Amniotic epithelial cell (primary cell): ENCODE measurements at places on chromosomes 5 and 9.

DNA sequence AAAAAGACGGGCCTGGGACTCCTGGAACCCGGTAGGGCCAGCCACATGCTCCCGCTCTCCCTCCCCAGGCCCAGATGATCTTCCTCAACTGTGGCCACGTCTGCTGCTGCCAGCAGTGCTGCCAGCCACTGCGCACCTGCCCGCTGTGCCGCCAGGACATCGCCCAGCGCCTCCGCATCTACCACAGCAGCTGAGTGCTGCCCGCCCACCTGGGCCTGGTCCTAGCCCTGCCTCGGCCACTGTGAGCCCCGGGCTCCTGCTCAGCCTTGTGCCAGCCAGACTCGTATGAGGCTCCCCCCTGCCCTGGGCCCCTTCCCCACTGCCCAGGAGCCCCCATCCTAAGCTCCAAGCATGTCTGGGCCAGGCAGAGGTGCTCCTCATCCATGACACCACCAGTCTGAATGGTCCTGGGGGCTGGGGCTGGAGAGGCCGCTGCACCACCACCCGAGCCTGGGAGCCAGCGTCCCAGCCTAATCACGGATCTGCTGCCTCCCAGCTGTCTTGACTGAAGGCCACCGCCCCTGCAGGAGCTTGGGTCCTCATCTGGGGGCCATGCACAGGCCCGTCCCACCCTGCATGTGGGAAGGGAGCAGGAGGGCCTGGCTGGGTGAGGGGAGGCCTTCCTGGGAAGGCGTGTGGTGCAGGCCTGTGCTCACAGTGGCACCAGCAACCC lies 51.5 kb downstream of the LRSAM1 start:
- no peak for DNase-seq

- peak; percentile 73 for DNase-seq
Observed at GRCh38 chr5:78747705-78748359, 99.3 kb upstream of the LHFPL2 start.

GRCh38 chr9:131403493-131403773 lies 9.5 kb downstream of the PRRC2B start:
- DNase-seq: no peak

- no peak for DNase-seq
Observed at GRCh38 chr9:88874391-88874790, 116.9 kb upstream of the S1PR3 start.

DNA sequence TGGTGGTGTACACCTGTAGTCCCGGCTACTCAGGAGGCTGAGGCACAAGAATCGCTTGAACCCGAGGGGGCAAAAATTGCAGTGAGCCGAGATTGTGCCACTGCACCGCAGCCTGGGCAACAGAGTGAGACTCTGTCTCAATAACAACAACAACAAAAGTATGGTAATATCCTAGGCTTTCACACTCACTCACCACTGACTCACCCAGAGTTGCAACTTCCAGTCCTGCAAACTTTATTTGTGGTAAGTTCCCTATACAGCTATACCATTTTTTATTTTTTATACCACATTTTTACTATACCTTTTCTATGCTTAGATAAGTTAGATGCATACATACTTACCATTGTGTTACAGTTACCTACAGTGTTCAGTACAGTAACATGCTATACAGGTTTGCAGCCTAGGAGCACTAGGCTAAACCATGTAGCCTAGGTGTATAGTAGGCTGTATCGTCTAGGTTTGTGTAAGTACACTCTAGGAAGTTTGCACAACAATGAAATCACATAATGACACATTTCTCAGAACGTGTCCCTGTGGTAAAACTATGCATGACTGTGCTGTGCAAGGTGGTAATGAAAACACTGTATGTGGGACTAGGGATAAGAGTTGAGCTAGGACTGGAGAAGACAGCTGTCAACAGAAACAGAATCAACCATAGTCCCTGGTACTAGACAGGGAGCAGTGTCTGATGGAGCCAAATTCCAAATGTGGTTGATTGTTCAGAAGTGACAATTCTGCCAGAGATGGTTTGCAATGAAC lies 109.5 kb upstream of the RAD23B start:
- no peak for DNase-seq

DNA sequence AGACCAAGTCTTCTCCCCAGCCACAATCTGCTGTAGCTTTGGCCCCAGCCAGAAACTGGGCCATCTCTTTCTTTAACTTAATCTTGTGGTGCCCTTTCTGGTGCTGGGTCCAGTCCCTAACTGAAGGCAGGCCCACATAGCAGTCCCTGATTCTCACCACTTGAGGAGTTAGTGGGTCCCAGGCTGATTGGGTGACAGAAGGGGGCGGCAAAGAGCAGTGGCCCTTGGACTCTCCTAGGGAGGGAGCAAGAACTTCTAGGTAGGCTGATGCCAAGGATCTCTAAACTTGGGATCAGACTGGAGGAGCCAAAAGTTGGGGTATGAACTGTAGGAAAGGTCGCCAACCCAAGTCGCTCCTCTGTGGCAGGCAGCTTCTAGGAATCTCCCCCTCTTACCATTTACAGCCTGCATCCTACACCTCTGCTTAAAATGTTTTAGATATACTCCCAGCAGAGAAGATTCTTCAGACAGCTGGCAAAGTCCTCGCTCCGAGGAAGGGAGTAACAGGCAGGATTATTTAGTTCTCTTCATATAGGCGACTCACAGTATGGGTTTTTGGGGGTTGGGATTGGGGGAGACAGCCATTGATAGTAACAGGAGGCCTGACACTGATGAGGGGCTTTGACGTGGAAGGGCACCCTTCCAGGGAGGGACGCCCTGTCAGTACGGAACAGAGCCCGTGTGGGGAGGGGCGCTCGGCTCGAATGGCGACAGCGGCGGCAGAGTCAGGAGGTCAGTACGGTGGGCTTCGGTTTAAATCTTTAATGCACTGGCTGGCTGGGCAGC lies 2.0 kb upstream of the CCL27 start:
- peak; percentile 67 for DNase-seq

DNA sequence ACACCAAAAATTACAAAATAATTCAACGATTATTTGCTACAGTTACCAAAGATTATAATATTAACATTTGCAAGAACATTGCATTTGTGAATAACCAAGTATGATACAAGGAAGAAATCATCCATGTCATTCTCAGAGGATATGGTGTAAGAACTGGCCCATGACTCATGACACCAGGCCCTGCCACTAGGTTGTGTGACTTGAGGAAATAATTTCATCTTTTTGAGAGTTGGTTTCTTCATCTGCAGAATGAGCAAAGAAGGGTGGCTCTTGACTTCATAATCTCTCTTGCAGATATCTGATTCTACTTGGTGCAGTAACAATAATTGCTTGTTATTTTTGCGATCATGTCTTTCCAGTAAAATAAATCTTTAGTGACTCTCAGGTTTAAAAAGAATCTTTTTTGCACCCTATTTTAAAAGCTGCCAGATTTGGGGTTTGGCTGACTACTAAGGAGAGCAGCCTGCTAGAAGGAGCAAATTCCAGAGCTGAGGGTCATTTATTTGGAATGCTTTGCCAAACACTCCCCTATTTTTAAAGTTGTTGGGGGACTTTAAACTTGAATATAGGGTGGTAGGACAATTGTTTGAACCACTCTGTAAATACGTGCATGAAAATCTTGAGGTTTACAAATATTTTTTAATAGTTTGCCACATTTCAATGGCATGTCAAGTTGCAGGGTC lies 23.5 kb downstream of the ITGA1 start:
- peak; percentile 81 for DNase-seq

DNA sequence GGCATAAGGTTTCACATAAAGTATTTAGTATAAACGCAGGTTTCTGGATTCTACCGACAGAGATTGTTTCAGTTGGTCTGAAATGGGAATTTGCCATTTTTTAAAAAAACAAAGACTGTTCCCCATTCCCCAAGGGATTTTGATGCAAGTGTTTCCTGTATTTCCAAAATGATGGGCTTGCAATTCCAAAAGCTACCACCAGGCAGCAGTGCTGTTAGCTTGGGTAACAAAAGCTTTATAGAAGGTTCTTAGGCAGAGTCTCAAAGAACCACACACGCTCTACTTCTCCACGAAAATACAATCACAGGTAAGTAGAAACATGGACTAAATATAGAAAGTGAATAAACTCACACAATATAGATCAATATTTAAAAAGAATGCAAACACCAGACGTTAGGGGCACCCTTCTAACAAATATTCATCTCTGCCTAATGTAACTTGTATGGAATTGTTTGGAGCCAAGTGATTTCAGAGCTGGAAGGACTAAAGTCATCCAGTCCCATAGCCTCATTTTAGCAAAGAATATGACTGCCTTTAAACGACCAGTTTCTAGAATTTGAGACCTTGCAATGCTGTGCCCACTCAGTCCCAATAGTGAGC lies 154.3 kb downstream of the SPOCK1 start:
- DNase-seq: peak; percentile 49

DNA sequence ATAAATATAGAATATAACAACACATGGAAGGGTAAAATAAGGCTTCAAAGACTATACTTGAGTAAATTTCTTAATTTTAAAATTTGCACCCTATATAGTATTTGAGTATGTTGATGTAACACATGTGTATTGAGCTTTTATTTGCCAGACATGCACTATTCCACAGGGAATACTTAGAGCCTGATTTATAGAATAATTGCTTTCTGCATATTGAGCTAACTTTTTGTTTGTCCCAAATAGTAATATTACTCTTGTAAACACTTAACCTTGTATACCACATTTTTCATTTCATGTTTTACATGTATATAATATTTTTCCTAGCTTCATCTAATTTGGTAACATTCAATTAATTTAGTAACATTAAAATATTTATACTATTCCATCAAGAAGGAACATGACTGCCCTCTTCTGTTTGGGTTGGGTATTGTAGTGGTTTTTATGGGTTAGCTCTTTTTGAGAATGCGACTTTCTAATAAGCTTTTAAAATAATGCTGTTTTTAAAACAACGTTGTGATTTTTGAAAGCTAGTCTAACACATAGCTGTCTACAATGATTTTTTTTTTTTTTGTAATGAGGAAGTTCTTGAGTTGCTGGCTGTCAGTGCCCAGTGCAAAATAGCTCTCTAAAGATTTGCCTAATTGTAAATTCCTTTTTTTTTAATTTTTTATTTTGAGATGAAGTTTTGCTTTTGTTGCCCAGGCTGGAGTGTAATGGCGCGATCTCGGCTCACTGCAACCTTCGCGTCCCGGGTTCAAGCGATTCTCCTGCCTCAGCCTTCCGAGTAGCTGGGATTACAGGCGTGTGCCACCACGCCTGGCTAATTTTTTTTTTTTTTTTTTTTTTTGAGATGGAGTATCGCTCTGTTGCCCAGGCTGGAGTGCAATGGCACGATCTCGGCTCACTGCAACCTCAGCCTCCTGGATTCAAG lies 4.8 kb downstream of the SUB1 start:
- peak; percentile 52 for DNase-seq

- no peak for DNase-seq
Observed at GRCh38 chr5:129377504-129377903, 82.6 kb upstream of the ADAMTS19 start.

DNA sequence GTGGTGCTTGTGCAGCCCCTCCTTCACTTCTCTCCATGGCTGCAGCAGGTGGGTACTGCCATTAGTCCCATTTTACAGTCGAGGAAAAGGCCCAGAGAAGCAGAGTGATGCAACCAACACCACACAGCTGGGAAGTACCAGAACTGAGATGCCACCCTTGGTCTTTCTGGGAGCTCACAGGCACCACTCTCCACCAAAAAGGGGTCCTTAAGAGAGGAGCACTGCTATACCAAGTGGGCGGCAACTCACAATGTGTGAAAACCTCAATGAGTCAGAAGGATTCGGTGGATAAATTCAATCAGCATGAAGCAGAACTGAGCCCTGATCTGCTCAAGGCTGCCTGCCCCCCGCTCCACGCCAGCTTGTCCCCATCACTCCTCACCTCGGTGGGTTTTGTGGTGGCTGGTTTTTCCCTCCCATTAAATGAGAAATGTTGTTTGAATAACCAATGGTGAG lies 213.7 kb downstream of the FSTL4 start:
- no peak for DNase-seq

GRCh38 chr9:99079542-99079941 lies 25.4 kb upstream of the TGFBR1 start:
- no peak for DNase-seq

DNA sequence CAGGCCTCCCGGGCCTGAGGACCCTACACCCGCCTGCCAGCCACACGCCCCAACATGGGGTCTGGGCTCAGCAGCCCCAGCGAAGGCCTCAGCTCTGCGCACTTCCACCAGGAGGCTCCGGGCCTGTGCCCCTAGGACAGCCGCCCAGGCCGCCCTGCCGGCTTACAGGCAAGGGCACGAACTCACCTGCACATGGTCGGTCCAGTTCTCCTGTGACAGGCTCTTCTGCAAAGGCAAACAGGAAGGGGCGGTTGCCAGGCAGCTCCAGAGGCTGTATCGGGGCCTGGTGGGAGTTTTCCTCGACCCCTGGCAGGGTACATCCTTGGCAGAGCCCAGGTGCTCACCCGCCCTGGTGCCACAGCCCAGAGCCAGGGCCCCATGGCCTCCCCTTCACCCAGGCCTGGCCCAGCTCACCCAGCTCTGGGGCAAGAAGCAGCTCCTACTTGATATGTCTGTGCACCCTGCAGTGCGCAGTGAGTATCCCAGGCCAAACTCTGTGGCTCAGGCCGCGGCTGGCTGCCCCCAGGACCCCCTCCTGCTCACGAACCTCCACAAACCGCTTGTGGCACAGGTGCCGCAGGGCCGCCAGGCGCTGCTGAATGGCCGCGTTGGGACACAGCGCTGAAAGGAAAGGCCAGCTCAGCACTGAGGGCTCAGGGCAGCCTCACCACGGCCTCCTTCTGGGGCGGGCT lies 52.2 kb upstream of the NRARP start:
- DNase-seq: no peak

DNA sequence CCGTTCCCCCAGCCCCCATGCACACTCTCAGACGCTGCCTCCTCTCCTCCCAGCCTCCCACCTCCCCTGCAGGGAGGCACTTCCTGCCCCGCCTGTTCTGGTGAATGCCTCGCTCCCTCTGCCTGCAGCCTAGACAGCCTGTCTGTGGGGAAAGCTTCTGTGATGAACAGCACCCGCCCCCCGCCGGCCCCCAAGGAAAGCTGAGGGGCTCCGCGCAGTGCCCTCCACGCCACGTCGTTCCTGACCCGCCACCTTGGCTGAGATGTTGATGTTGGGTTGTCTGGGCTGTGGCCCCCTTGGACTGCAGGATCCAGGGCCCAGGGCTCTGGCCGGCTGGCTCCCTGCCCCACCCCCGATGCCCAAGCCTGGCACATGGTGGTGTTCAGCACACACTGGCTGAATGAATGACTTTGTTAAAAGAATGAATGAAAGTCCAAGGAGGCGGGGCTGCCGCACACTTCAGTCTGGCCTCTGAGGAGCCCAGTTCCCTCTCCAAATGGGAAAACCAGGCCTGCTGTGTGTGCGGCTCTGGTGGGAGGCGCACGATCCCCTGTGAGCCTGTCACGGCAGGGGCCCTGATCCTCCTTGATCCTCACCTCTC lies 2.1 kb upstream of the MYMK start:
- DNase-seq: no peak

GRCh38 chr5:172664018-172664417 lies 23.0 kb downstream of the NEURL1B start:
- no peak for DNase-seq

GRCh38 chr5:38601863-38602298 lies 45.4 kb upstream of the LIFR start:
- peak; percentile 81 for DNase-seq

GRCh38 chr5:132250547-132250946 lies 6.9 kb upstream of the PDLIM4 start:
- no peak for DNase-seq
